ENCODE measurements at places on chromosomes 2 and 18. TPM values are rescaled to one million over a fixed set of nuclear protein-coding genes. Genes with fewer than 3 reads are reported as not detected.

DNA sequence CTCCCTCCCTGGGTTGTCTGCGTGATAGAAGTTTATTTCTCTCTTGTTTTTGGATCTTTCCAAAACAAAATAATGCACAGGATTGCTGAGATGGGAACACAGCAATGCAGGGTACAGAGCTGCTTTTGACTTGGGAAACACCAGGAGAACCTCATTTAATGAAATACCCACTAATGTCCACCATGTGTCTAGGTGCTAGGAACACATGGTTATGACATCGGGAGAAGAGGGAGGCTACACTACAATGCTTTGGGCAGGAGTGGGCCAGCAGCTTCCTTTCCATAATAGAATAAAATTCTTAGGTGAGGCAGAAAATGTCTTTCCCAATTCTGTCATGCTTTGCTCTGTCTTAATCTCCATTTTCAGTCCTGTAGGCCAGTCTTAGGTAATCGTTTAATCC is 29.2 kb upstream of the KCNF1 start:
- DNase-seq: no peak

- DNase-seq: peak; percentile 32
Observed at GRCh38 chr2:67476809-67477790, 80.0 kb downstream of the ETAA1 start.

- DNase-seq: no peak
Observed at GRCh38 chr2:234099266-234099665, 48.8 kb downstream of the SPP2 start.

GRCh38 chr2:196853301-196854087 is 44.3 kb upstream of the C2orf66 start:
- DNase-seq: no peak

Gene CYS1
- total RNA-seq: 5.1 TPM
